ENCODE measurements at places on chromosomes 5 and 9. TPM values are rescaled to one million over a fixed set of nuclear protein-coding genes. Genes with fewer than 3 reads are reported as not detected.
A peak's percentile ranks its signal among the peaks of the same experiment; 100 is the strongest.

- H3K27me3 ChIP-seq: no peaks in the 10 kb centered on the region
- no peaks in the 10 kb centered on the region for H3K36me3 ChIP-seq
- no peak overlapping the region for H3K4me3 ChIP-seq
- no peak overlapping the region for H3K27ac ChIP-seq
- no peak for DNase-seq
Measured at GRCh38 chr5:91156242-91156641, 226.9 kb downstream of the ARRDC3 start.

- H3K27me3 ChIP-seq: no peaks in the 10 kb centered on the region
- no peaks in the 10 kb centered on the region for H3K4me1 ChIP-seq
- H3K27ac ChIP-seq: no peak overlapping the region
- H3K36me3 ChIP-seq: no peaks in the 10 kb centered on the region
Measured at GRCh38 chr5:173535976-173536639, 80.3 kb downstream of the BOD1 start.

- no peak overlapping the region for H3K4me3 ChIP-seq
- H3K27ac ChIP-seq: no peak overlapping the region
- peaks cover 16% of the 10 kb centered on the region for H3K36me3 ChIP-seq
- peaks cover 15% of the 10 kb centered on the region for H3K4me1 ChIP-seq
- no peaks in the 10 kb centered on the region for H3K27me3 ChIP-seq
Measured at GRCh38 chr5:150528924-150529546, 21.1 kb downstream of the NDST1 start.

- no peaks in the 10 kb centered on the region for H3K36me3 ChIP-seq
- no peak overlapping the region for H3K4me3 ChIP-seq
Measured at GRCh38 chr5:139262059-139262741, 31.3 kb upstream of the MATR3 start.

- H3K4me3 ChIP-seq: no peak overlapping the region
- H3K27me3 ChIP-seq: no peaks in the 10 kb centered on the region
- H3K4me1 ChIP-seq: no peaks in the 10 kb centered on the region
- DNase-seq: no peak
- no peaks in the 10 kb centered on the region for H3K36me3 ChIP-seq
Measured at GRCh38 chr9:37966412-37967013, 62.6 kb upstream of the SLC25A51 start.

DNA sequence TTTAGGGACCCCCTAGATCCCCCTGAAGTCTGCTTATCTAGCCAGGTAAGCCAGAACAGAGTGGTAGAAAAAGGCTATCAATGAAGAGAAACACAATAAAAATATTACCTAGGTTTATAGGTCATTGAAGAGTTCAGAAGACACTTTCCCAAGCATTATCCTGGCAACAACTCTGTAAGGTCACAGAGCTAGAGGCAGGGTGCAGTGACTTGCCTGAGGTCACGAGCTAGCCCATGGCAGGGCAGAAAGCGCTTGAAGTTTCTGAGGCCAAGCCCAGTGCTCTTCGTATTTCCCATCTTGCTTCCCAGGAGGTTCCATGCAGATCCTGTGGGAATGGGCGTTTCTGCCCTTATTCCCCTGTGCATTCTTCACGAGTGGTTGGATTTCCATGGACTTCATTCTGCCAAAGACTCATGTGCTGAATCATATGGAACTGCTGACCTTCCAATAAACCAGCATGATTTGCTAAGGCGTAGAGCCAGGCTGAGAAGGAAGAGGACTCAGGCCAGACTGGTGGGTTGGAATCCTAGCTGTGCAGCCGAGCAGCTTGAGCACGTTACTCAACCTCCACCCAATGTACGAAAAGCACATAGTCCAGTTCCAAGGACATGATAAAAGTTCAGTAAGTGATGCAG is 22.1 kb downstream of the TRMO start:
- DNase-seq: no peak
- H3K4me3 ChIP-seq: no peak overlapping the region
- peak overlapping the region; percentile 47 for H3K27ac ChIP-seq
- H3K27me3 ChIP-seq: no peaks in the 10 kb centered on the region
- H3K4me1 ChIP-seq: peaks cover 29% of the 10 kb centered on the region
- no peaks in the 10 kb centered on the region for H3K36me3 ChIP-seq

DNA sequence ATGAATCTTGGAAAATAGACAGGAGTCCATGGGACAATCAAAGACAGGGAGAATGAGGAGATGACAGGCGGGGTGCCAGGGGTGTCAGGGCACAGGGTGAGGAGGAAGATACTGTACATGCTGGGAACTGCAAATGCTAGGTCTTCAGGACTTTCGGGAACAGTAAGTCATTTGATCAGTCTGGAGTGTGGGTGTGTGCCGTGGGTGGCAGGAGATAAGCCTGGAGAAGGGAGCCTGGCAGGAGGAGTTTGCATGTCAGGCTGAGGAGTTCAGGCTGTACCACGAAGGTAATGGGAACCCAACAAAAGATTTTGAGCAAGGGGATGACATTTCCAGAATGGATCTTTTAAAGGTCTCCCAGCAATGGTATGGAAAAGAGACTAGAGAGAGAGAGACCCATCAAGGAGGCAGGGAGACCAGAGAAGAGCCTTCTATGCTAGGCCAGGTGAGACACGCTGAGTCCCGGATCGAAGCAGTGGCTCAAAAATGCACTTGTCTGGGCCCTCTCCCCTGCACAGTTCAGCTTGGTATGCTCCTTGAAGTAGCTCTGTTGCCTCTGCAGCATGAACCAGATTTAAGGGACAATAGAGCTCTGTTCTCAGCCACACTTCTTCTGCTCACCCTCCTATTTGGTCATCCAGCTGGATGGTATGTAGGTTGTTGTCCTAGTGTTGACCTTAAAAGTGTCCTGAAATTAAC is 77.0 kb upstream of the FER start:
- no peaks in the 10 kb centered on the region for H3K27me3 ChIP-seq
- H3K36me3 ChIP-seq: no peaks in the 10 kb centered on the region
- no peak overlapping the region for H3K27ac ChIP-seq
- H3K4me3 ChIP-seq: no peak overlapping the region

DNA sequence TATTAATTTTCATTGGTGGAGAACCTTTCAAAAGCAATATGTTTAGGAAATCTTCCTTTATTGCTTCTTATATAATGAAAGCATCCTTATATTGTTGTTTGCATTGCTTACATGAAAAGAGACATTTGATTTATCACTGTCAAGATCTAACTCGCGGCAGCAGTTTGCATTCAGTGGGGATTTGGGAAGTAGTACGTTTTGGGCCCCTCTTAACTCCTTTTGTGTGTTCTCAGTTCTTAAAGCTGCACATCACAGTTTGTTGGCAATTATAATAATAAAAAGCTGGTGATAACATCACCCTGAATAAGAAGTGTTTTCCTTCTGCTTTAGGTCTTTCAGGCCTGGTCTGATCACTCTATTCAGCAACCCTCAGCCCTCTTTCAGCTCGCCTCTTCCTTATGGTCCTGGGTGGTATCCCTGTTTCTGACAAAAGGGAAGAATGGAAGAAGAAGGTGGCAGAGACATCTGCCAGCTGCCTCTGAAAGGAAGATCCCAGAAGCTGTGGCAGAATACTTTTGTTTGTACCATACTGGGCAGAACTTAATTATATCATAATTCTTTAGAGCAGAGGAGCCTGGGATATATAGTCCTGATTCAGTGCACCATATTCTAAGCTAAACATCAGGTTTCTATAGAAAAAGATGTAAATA is 53.7 kb downstream of the PARP8 start:
- H3K4me1 ChIP-seq: peaks cover 27% of the 10 kb centered on the region
- H3K4me3 ChIP-seq: no peak overlapping the region
- DNase-seq: no peak
- H3K36me3 ChIP-seq: no peaks in the 10 kb centered on the region
- H3K27ac ChIP-seq: no peak overlapping the region

GRCh38 chr9:13013991-13014883 is 239.4 kb downstream of the LURAP1L start:
- no peaks in the 10 kb centered on the region for H3K27me3 ChIP-seq
- H3K36me3 ChIP-seq: no peaks in the 10 kb centered on the region
- no peak overlapping the region for H3K27ac ChIP-seq
- H3K4me3 ChIP-seq: no peak overlapping the region
- no peaks in the 10 kb centered on the region for H3K4me1 ChIP-seq
- no peak for DNase-seq

DNA sequence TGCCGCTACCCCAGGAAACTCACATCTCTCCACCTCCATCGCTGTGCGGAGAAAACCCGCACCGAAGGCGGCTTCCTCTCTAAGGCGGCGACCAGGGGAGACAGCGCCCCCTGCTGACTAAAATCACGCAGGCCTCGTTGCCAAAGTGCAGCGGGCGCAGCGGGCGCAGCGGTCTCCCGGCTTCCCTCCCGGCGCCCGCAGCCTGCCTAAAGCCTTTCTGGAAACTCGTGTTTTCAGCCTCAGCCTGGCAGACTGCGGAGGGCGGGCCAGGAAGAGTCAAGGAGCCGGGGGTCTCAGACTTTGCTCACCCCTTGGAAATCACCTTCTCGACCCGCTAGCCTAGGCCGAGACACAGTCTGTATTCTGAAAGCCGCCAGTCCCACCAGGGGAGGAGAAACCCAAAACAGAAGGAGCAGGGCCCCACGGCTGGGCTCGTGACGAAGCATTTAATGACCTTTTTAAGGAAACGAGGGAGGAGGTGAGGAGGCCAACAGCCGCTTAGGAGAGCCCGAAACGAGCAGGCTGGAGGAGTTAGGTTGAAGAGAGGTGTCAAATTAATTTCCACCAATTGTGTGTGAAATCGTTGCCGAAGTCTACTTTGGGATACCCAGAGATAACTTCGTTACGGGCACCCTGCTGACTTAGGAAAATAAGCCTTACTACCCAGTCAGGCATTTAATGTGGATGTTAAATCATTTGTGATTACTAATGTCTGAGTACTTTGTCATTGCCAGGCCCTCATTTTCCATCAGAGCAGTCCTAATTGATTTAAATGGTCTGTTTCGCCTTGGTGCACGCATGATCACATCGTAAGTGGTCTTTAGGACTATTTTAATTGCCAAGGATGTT is 7.3 kb upstream of the FOXB2 start:
- H3K4me1 ChIP-seq: peaks cover 26% of the 10 kb centered on the region
- no peaks in the 10 kb centered on the region for H3K36me3 ChIP-seq
- DNase-seq: peak; percentile 44

- DNase-seq: no peak
- H3K27ac ChIP-seq: no peak overlapping the region
- no peaks in the 10 kb centered on the region for H3K36me3 ChIP-seq
- peaks cover 27% of the 10 kb centered on the region for H3K4me1 ChIP-seq
- H3K4me3 ChIP-seq: no peak overlapping the region
- no peaks in the 10 kb centered on the region for H3K27me3 ChIP-seq
Measured at GRCh38 chr9:129340427-129341170, 162.5 kb upstream of the IER5L start.

DNA sequence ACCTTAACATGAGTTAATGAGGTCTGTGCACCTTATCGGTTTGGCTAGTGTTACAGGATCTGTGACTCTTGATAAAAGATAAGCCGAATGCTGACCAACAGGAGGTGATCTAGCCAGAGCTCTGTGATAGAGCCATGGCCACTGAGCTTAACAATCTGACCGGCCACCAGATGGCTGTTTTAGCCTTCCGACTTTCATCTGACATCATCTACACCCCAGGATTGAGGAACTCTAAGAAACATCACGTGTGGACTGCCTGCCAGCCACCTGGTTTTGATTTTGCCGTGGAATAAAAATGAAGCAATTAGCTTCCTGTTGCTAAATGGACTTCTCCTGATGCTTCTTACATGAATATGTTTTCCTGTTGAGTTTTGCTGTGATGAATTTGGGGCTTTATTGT is 281.3 kb downstream of the CEMIP2 start:
- H3K4me3 ChIP-seq: no peak overlapping the region
- DNase-seq: no peak
- H3K4me1 ChIP-seq: no peaks in the 10 kb centered on the region
- no peak overlapping the region for H3K27ac ChIP-seq

GRCh38 chr5:25334350-25334749 is 689.6 kb upstream of the CDH10 start:
- H3K27me3 ChIP-seq: no peaks in the 10 kb centered on the region
- H3K36me3 ChIP-seq: no peaks in the 10 kb centered on the region
- no peak overlapping the region for H3K27ac ChIP-seq
- no peak overlapping the region for H3K4me3 ChIP-seq
- H3K4me1 ChIP-seq: no peaks in the 10 kb centered on the region
- DNase-seq: no peak

GRCh38 chr5:95644351-95645042 is 2.1 kb upstream of the RFESD start:
- H3K27ac ChIP-seq: no peak overlapping the region
- peaks cover 3% of the 10 kb centered on the region for H3K4me1 ChIP-seq
- H3K27me3 ChIP-seq: no peaks in the 10 kb centered on the region

GRCh38 chr5:37975531-37975930 is 135.7 kb upstream of the GDNF start:
- no peaks in the 10 kb centered on the region for H3K4me1 ChIP-seq
- no peaks in the 10 kb centered on the region for H3K27me3 ChIP-seq
- no peak for DNase-seq
- no peak overlapping the region for H3K27ac ChIP-seq

Gene LCN9
- total RNA-seq: not detected

Gene HAPLN1
- not detected for total RNA-seq

Gene CD180
- 0.20 TPM for total RNA-seq

Gene PCDHGA10
- 8.9 TPM for total RNA-seq

Gene PRDM9
- not detected for total RNA-seq

Gene CKMT2
- total RNA-seq: 22.5 TPM

Gene AUH
- 67.3 TPM for total RNA-seq

Measured in thyroid gland (tissue), 4 donors.